Activated T-helper 1 cell treated with anti-CD3 and anti-CD28 coated beads, Interleukin-12 subunit alpha, Interleukin-12 subunit beta, Interleukin-2, Interleukin-4 antibody, amounts not matched to agents 30 ng/mL and 10 ng/mL and 1 ng/mL, durations not matched to agents 14 hours and 24 hours and 36 hours (primary cell): ENCODE measurements at places on chromosomes 2 and 18.

- no peak for DNase-seq
Measured at GRCh38 chr2:37917281-37918228, 7.5 kb upstream of the RMDN2 start.

- no peak for DNase-seq
Measured at GRCh38 chr2:118641711-118642110, 205.7 kb downstream of the EN1 start.

- no peak for DNase-seq
Measured at GRCh38 chr2:44136252-44136651, 32.4 kb upstream of the PPM1B start.

- DNase-seq: no peak
Measured at GRCh38 chr2:203786549-203787351, 80.3 kb downstream of the CD28 start.
